Stimulated activated CD4-positive, alpha-beta T cell treated with anti-CD3 and anti-CD28 coated beads, Interleukin-1b, Interleukin-23, amount 100 ng/mL, for 48 hours (primary cell): ENCODE measurements at places on chromosomes 12 and 14.

- DNase-seq: no peak
Observed at GRCh38 chr12:57416039-57416996, 14.5 kb downstream of the R3HDM2 start.

- no peak for DNase-seq
Observed at GRCh38 chr14:99774556-99775307, 18.5 kb upstream of the EML1 start.

DNA sequence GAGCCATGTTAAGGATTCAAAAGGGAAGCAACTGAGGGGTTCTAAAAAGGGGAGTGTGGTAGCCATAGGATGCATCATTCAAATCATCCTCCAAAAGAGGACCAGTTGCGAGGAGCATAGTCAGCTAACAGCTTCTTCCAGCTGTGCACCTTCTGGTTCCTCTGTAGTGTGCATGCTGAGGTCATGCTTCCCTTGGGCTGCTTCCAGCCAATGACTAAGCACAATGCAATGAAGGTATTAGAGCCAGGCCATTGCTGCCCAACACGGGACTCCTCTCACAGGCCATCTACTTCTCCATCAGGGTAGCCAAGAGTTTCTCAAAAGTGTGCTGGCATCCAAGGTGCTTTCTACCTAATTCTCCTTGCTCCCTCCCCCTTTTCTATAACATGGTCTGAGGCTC is 69.2 kb upstream of the ARID2 start:
- DNase-seq: no peak

DNA sequence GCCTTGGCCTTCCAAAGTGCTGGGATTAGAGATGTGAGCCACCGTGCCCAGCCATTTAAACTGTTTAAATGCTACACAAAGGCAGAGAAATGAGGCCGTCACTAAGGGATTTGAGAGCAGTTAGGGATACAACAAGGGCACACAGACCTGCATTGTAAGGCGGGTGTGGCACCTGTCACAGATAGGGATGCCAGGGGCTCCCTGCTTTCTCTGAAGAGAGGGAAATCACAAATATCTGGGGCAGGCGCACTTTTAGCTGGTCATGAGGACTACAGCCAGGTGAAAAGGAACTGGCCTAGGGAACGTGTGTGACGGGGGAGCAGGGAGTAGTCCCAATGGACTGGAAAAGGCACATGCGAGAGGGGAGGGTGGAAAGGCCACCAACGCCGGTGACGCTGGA is 9.7 kb downstream of the SSH1 start:
- no peak for DNase-seq

- DNase-seq: no peak
Observed at GRCh38 chr14:92563359-92563758, 49.8 kb downstream of the RIN3 start.

- no peak for DNase-seq
Observed at GRCh38 chr12:3305464-3305863, 185.5 kb upstream of the PRMT8 start.

- no peak for DNase-seq
Observed at GRCh38 chr12:88624911-88625310, 44.6 kb upstream of the KITLG start.

GRCh38 chr14:91396959-91397815 is 20.4 kb downstream of the CCDC88C start:
- DNase-seq: peak; percentile 66

DNA sequence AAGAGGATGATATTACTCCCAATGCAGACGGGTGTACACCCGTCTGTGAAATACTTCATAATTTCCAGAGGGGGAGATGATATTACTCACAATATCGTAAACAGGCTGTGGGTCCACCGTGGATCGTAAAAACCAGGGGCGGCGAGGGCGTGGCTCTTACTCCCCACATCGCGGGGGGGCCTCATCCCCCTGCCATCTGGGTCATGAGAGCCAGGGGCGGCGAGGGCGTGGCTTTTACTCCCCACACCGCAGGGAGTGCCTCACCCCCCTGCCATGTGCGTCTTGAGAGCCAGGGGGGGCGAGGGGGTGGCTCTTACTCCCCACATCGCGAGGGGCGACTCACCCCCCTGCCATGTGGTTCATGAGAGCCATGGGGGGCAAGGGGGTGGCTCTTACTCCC is 86.2 kb upstream of the GNG2 start:
- DNase-seq: no peak

DNA sequence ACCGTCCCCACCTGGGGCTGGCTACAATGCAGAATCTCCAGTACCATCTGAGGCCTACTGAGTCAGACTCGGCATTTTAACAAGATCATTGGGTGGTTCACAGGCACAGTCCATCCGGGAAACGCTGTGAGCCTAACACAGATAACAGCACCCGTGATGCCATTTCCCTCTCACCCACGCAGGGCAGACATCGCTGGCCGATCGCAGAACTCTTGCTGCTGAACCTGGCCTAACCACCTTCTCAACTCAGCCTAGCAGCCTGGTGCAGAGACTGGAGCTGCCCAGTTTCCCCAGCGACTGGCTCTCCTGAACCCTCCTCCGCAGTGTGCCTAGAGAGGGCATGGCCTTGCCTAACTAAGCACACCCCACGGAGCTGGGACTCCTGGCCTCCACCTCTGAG is 83.3 kb downstream of the NCOR2 start:
- no peak for DNase-seq

DNA sequence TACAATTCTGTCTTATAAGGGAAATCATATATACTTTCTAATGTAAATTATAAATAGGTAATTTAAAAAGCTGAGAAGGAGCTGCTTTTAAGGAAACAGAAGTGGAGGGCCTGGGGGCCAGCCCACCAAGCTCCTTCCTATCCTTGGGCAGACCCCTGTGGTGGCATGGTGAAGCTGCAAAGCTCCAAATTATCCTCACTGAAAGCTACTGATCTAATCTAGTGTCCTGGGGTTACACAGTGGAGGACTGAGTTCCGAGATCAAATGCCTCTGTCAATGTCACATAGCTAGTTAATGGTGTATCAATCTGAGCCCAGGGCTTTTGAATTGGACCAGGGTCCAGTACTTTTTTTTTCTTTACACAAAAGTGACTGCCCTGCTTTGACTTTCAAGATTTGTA is 355.4 kb downstream of the CEP128 start:
- no peak for DNase-seq

GRCh38 chr12:123073962-123074801 is 76.7 kb downstream of the PITPNM2 start:
- no peak for DNase-seq

DNA sequence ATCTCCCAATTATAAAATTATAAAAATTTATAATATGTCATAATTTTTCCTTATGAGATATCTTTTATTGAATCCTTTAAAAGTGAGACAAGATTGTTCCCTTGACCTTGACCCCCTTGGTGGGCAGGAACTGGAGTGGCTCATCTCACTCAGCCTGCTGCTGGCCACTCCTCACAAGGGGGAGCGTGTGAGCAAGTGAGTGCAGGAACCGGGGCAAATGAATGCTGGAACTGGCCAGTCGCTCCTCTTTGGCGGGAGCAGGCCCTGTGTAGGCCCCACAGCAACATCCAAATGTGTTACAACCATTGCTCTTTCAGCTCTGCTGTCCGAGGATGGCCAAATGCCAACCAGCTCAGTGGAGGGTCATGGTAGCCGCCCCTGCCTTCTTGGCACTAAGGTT is 178.8 kb downstream of the ETNK1 start:
- no peak for DNase-seq

GRCh38 chr12:47052274-47052673 is 27.1 kb upstream of the PCED1B start:
- DNase-seq: no peak

DNA sequence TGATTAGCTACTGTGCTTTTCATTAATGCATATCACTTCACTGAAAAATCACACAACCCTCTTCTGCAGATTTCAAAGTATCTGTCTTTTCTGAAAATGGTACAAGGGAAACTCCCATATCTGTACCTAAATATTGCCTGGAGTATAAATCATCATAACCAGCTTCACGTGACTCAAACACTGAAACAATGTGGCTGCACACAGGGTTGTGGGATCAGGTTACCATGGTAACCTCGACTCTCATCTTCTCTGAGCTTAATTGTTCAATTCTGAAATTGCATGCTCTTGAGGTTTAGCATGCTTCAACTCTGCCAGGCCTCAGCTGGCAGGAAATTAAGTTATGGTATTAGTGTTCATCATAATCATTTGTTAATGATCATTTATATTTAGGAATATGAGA is 77.5 kb upstream of the CPSF6 start:
- DNase-seq: peak; percentile 69

DNA sequence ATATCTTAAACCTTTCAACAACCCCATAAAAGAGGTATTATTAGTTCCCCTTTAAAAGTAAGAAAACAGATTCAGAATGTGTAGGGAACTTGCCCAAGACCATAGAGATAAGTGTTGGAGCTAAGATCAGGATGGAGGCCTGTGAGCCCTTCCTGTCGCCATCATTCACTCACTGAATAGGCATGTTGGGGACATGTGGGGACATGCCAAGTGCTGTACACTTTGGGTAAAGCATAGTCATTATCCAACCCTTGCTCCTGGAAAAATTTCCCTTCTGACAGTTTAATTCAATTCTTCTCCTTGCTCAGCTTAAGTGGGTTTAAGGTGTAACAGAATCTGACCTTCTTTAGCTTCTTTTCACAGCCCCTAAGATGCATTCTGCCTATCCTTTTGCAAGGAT is 28.0 kb upstream of the C12orf42 start:
- DNase-seq: no peak

DNA sequence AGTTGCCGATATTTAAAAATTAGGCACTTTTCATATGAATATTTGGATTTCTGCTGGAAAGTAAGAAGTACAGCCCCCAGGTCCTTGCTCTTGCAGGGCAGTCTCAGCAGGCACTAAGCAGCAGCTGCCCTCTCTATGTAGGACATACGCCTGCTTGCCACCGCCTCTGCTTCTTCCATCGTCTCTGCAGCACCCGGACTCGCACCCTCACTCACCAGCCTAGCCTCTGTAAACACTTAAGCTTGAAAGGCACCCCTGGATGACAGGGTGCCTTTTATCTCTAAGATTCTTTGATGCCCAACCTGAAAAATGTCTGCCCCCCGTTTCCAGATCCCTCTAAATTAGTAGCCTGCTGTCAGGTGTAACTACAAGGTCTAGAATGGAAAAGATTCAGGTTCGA is 19.0 kb downstream of the OTUB2 start:
- DNase-seq: no peak

- no peak for DNase-seq
Observed at GRCh38 chr14:99822800-99823455, 29.7 kb downstream of the EML1 start.

- peak; percentile 10 for DNase-seq
Observed at GRCh38 chr12:131773582-131774221, 54.5 kb upstream of the MMP17 start.

- peak; percentile 17 for DNase-seq
Observed at GRCh38 chr12:66188584-66189485, at the start of gene IRAK3. IRAK3 (plus strand) TSS chr12:66189214; CDS start chr12:66189300, 86 bp downstream.

GRCh38 chr12:47773858-47774580 is 981 bp downstream of the SLC48A1 start:
- DNase-seq: no peak

- no peak for DNase-seq
Observed at GRCh38 chr14:29553427-29553826, 374.2 kb downstream of the PRKD1 start.

DNA sequence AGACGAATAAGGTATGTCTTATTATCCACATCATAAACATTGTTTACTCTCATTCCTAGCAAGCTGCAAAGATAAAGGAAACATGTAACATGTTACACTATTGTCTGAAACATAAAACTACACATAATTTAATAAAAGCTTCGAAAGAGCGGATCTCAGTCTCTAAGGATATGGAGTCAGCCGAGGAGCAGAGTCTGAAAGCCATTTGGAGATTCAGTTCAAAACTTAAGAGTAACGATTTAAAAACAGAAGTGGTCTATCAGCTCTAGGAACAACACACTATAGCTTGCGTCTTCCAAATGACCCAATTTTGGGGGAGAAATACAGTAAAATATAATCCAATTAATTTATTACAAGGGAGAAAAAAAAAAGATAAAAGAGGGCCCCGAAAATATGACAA is 775 bp downstream of the NEMF start:
- DNase-seq: no peak

DNA sequence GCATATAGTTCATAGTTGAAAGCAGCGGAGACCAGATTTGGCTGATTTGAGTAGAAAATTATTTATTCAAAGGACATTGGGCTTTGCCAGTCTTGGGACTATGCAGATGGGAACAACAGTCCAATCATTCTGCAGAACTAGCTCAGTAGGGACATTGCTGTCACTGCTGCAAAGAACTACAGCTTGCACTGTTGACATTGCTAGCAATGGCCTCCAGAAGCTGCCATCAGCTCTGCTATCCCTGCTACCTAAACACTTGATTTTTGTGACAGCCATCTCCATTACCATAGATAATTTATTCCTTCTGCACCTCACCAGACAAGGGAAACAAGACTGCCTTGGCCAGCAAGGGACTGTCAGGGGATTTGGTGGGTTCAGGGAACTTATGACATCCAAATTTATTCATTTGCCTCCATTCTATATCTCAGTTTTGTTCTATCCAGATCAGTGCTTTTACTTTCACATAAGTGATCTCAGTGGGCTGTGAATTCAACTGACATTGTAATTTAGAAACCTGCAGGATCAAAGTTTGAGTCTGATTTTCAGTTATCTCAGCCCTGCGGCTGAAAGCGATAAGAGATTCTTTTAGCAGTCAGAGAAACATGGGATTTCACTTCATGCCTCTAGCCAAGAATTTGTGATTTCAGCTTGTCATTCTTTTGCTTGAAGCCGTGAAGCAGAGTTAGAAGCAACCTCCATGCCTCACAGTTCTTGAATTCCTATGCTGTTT is 136.7 kb upstream of the FBXO33 start:
- no peak for DNase-seq

DNA sequence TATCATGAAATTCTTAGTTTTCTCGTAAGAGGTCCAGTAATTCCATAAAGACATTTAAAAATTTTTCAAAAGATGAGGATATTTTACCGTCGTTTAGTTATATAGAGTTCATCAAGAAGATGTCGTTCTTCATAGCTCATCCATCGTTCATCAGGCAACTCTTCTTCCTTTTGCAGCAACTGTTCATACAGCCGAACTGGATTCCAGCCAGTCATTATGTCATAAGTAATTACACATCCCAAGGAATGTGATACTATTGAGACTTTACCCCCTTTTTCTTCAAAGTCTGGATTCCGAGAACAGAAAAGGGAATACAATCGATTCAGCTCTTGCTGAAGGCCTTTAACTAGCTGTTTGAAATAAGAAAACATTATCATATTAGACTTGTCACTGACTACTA is 90.3 kb downstream of the DDHD1 start:
- no peak for DNase-seq

GRCh38 chr12:50803230-50803875 is 39.4 kb upstream of the TMPRSS12 start:
- DNase-seq: no peak

- no peak for DNase-seq
Observed at GRCh38 chr14:104938960-104939359, 14.3 kb downstream of the PLD4 start.

- no peak for DNase-seq
Observed at GRCh38 chr12:10607885-10608458, 5.4 kb downstream of the MAGOHB start.

DNA sequence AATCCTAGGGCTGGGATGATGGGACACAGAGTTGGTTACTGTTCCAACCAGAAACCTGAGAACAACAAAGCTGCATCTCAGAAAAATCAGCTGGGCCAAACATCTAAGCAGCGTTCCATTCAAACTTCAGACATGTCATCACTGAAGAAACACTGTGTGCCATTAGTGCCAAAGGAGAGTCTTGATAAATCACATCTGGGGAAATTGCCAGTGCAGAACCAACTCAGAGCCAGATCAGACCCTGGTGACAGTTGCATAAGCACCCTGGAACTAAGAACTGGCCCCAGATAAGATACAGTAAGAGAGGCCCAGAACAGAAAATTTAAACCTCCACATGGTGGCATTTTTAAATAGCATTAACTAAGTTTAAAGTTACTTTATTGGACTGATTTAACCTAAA is 482.8 kb downstream of the PRKD1 start:
- no peak for DNase-seq
